ENCODE measurements at places on chromosomes 3 and 15.

GRCh38 chr3:171115667-171116066 lies 89.1 kb upstream of the SLC2A2 start:
- no peak for DNase-seq

DNA sequence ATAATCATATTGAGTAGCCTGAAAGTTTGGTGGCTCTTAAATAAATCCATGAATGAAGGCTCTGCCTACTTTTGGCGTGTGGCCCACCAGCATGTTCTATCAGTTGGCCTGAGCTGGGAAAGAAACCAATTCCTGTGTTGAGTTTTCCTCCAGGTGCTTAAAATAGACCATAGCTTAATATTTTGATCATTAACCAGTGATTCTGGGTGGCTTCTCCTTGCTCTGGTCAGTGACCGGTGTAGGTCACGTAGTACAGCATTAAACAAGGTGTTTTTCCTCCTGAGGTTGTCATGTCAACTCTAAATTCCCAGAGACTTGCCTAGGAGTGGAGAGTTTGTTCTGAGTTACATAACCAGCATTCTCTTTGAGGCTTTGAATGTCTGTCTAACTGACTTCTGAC lies 1.3 kb downstream of the HHLA2 start:
- no peak for DNase-seq

GRCh38 chr3:56771376-56771775 lies 30.4 kb downstream of the ARHGEF3 start:
- no peak for DNase-seq

- DNase-seq: no peak
Observed at GRCh38 chr3:112133626-112134334, 732 bp upstream of the GCSAM start.

DNA sequence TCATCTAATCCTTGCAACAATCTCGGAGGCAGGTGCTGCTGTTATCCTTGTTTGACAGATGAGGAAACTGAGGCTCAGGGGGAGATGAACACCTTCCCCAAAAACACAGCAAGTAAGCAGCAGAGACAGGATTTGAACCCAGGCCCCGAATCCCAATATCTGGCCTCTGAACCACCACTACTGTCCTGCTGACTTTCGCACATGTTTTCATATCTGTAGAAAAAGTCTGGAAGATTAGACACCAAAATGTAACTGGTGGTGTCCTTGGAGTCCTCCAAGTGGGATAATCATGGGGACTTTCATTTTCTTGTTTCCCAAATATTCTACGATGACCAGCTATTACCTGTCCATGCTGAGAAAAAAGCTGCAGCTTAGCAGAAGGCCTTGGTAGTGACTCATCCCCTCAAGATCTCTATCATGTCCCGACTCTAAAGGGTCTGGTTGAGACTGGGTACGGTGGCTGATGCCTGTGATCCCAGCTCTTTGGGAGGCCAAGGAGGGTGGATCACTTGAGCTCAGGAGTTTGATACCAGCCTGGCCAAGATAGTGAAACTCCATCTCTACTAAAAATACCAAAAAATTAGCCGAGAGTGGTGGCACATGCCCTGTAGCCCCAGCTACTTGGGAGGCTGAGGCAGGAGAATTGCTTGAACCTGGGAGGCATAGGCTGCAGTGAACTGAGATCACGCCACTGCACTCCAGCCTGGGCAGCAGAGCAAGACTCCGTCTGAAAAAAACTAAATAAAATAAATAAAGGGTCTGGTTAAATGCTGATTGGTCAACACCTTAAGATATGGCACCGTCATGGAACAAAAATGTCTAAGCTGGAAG lies 8.6 kb downstream of the IRAK2 start:
- DNase-seq: no peak

GRCh38 chr15:22973286-22973685 lies 6.9 kb downstream of the CYFIP1 start:
- no peak for DNase-seq

DNA sequence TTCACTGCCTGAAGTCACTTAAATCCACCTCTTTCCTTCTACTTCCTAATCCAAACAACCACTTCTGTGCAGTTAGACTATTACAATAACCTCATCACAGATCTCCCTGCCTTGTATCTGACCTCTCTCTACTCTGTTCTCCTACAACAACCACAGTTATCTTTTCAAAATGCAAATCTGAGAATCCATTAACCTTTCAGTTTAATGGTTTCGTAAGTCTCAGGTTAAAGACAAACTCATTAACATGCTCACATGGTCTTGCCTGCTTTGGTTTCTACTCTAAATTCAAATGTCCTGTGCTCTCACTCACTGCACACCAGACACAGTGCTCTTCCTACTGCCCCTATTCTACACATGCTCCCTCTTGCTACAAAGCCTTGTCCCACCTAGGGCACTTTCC lies 406.5 kb upstream of the THBS1 start:
- no peak for DNase-seq

DNA sequence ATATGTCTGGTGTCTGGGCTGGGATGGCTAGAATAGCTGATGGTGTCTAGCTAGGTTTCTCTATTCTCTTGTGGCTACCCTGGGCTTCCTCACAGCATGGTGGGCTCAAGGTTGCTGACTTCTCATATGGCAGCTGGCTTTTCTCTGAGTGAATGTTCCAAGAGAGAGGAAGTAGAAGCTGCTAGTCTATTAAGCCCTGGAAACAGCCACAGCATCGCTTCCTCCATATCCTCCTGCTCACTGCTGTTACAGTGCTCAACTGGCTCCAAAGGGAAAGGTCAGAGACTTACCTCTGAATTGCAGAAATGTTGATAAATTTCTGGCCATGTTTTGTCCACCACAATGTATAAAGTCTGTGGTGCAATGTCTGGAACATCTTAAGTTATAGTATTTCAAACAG lies 299.9 kb upstream of the ADAMTS9 start:
- DNase-seq: no peak

GRCh38 chr15:34726406-34727100 lies 28.2 kb downstream of the GJD2 start:
- DNase-seq: no peak

DNA sequence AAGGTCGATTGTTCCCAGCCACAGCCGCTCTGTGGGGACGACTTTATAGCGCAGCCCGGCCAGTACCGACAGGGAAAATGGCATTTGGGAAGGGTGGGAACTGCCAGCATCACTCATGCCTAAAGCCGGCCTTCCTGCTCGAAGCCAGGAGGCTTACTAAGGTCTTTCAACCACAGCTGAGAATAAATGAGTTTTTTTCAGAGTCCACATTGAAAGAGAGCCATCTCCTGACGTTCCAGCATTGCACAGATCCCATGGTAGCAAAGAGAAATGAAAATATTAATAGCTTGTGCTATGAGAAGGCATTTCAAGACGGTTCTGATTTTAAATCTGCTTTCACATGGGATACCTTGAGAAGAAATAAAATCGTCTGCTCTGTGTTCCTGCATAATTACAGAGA lies 230.2 kb upstream of the IGF1R start:
- no peak for DNase-seq

GRCh38 chr15:64623347-64623996 lies 151.9 kb downstream of the RBPMS2 start:
- DNase-seq: no peak

GRCh38 chr3:42440924-42441323 lies 30.5 kb upstream of the LYZL4 start:
- DNase-seq: no peak

DNA sequence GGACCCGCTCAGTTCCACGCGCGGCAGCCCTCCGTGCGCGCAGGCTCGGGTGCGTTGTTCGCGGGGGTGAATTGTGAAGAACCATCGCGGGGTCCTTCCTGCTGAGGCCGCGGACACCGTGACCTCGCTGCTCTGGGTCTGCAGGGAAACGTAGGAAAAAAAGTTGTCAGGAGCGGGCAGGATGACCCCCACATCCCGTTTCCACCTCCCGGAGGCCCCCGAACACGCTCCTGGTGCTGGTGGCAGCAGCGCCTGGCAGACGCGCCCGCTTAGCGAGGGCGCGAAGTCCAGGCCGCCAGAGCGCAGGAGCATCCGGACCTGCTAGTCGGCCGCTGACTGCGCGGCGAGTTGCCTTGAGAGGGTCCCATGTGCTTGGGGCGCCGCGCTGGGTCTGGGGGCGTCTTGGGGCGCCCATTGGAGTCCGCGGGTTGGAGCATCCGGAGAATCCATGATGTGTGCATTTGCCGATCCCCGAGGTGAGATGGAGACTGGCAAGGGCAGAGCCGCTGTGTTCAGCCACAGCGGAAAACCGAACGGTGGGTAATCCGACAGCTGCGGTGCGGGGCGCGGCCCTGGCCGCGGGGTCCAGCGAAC lies 520 bp downstream of the GREM1 start:
- DNase-seq: no peak

DNA sequence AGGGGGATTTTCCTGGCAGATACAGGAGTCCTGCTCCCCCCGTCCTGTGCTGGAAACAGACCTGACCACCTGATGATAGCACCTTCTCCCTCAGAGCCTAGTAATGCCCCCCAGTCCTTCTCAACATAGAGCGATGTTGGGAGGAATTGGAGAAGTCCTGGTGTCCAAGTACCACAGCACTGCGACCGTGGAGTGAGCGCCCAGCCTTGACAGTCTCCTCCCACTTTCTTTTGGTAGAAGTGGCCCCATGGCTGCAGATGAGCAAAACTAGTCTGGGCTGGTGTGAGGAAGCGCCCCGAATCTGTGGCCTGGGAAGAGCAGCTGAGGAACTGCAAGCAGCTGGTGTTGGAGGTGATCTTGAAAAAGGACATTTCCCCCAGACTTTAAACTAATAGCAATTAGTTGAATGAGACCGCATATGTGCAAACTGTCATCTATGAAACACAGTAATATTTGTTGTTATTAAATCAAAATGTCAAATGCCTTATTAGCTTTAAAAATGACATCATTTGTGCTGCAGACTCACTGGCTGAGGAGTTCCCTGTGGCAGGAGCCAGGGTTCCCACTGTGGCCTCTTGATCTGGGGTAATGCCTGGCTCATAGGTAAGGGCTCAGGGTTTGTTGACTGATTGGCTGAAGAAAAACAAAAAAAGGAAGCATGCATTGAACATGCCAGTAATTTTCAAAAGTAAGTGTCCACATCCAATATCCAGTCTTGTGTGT lies 121.8 kb downstream of the CACNA2D3 start:
- no peak for DNase-seq

DNA sequence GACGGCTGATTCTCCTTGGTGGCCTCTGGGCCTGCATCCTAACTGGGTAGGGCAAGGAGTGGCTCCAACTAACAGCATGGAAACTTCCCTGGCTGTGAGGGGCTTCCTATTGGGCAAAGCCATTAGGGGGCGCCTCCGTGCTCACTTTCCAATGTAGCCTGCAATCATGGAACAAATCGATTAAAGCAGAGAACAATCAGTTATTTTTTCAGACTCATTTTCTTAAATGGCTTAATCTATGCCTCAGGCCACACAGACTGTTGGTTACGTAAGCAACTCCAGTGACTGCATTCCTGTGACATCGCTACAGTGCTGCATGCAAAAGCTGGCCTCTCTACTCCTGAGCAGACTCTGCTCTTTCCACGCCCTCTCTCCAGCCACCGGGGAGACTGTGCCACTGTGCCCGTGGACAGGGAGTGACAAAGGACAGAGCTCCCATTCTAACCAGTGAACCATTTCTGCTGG lies 278.9 kb downstream of the KLF13 start:
- no peak for DNase-seq

DNA sequence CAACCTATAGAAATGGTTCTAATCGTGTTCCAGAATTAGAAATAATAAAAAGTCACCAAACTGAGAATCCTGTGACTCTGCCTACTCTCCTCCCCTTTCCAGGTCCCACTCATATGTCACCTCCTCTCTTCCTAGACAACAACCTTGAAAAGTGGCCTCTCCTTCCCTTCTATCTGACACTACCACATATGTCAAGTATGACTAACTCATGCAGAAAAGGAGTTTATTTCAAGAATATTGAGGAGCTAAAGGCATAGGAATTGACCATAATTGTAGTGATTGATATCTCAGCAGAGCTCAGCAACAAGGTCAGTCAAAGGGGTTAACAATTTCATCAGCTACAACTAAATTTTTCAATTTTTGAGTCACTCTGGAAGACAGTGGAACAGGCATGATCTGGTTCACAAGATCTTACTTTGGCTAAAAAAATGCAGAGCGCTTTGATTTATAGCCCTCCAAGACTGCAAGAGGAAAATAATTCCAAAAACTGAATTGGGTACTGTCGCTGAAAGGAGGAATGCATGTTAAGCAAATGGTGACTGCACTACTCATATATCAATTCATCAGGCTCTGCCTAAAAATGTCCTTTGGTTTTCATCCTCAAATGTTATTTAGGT lies 160.6 kb upstream of the ARHGEF26 start:
- no peak for DNase-seq

DNA sequence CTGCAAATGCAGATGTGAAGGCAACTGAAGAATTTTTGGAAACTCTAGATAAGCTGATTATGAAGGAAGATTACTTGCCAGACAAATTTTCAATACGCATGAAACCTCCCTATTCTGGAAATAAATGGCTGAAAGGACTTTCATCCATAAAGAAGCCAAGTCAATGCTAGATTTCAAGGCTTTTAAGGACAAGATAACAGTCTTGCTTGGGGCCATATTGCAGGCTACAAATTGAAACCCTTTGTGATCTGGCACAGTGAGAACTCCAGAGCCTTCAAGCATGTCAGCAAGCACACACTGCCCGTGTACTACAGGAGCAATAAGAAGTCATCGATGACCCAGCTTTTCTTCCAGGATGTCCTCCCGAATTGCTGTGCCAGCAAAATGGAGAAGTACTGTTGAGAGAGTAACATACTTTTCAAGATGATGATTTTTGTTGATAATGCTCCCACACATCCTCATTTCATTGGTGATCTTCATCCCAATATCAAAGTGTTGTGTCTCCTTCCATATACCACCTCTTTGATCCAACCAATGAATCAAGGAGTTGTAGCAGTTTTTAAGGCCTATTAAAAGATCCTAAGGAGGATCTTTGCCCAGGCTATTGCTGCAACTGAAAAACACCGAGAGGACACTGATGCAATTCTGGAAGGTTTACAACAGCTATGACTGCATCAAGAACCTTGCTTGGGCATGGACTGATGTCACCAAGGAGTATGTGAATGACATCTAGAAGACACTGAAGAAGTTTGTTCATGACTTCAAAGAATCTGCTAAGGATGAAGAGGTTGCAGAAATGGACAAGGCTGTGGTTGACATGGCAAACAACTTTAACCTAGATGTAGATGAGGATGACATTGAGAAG lies 20.3 kb downstream of the CALML4 start:
- no peak for DNase-seq

GRCh38 chr3:182567700-182568099 lies 225.6 kb upstream of the ATP11B start:
- DNase-seq: no peak

DNA sequence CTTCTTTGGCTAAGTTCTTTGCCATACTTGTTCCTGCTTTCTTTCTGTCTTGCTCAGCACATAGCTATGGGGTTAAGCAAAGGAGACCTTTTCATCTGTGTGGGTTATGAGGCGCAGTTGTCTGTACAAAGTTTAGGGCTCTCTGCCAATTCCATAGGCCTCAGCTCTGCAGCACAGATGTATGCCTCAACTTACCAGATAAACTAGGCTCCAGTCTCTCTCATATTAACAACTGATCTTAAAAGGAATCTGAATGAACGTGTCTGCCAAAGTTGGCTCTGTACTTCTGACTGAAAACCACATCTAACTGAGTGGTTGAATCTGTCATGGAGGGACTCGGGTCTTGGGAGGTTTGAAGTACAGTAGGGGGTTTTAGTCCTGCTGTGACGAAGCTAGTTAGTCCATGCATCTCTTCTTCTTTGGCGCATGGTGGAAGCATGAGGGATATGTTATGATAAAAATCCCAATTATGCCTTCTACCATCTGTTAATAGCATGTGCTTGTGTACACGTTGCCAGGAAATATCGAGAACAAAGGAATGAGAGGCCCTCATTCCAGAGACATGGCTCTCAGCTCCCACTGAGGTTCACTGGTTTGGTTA lies 114.6 kb upstream of the TSC22D2 start:
- DNase-seq: no peak

GRCh38 chr3:187957582-187957981 lies 196.4 kb upstream of the LPP start:
- no peak for DNase-seq
